Urinary bladder (tissue), 4 donors: ENCODE measurements at places on chromosomes 12 and 14. TPM values are rescaled to one million over a fixed set of nuclear protein-coding genes. Genes with fewer than 3 reads are reported as not detected.

GRCh38 chr14:68247676-68248268, 428.2 kb downstream of the RAD51B start:
- DNase-seq: no peak

GRCh38 chr12:7916936-7917335, 19.1 kb downstream of the SLC2A3 start:
- DNase-seq: no peak

CISTR gene
- not detected for total RNA-seq

- DNase-seq: no peak
Observed at GRCh38 chr12:123238961-123239360, 5.7 kb downstream of the MTRFR start.

GRCh38 chr12:84694116-84694515, 218.5 kb downstream of the SLC6A15 start:
- no peak for DNase-seq

BDKRB1 gene
- 3.0 TPM for total RNA-seq

SLC22A17 gene
- total RNA-seq: 30.5 TPM

HOXC12 gene
- total RNA-seq: not detected

RNASE3 gene
- not detected for total RNA-seq

LALBA gene
- not detected for total RNA-seq

DNA sequence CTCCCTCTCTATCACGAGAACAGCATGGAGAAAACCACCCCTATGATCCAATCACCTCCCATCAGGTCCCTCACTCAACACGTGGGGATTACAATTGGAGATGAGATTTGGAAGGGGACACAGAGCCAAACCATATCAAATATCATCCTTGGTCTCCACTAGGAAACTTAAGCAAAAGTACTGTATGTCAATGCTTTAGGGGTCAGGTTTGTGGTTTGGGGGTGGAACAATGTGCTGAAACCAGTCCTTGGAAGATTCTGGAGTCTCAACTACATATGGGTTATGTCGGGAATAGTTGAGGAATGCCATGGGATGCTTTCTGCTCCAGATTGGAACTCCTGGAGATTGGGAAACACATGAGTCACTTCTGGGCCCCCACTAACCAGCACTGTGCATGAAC, 48.3 kb upstream of the CCDC63 start:
- no peak for DNase-seq

- DNase-seq: no peak
Observed at GRCh38 chr12:58211211-58211610, 269.8 kb downstream of the ATP23 start.
